H9 (cell line): ENCODE measurements at places on chromosomes 16 and 17. TPM values are rescaled to one million over a fixed set of nuclear protein-coding genes. Genes with fewer than 3 reads are reported as not detected.

DNA sequence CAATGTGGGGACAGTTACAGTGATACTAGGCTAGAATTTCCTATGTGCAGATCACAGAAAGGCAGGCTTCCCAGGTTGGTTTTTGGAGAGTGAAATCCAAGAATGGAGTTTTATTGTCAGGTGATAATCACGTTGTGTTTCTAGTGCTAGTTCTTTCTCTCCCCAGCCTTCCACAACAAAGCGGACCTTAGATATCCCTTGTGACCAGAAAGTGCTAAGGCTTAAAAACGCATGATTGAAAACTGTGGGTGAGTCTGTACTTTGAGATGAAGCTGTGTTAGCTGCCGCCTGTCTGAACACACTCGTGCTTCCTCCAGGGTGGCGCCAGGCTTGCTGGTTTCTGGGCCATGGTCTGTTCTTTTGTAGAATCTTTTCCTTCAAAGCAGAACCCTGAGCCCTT, 52.1 kb downstream of the BANP start:
- DNase-seq: no peak

DNA sequence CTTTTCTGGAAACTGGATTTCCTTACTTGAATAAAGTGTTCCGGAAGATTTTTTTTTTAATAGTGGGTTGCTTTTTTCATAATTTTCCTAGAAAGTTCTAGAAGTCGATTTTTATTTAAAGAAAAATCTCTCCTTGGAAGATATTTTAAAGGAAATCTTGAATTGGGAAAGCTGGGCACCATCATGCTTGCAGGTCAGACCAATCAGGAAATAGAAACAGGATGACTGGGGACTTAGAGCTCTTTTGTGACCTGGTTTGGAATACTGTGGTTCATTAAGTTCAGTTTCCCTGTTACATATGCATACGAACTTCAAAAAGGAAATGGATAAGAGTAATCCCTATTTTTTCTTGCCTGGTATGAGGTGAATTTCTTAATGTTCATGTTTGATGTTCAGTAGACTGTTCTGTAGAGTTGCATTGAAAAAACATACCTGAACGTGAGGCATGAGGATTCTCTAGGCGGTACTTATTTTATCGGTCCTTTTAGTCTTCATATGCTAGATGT, 1.2 kb downstream of the NFATC3 start:
- DNase-seq: no peak

DNA sequence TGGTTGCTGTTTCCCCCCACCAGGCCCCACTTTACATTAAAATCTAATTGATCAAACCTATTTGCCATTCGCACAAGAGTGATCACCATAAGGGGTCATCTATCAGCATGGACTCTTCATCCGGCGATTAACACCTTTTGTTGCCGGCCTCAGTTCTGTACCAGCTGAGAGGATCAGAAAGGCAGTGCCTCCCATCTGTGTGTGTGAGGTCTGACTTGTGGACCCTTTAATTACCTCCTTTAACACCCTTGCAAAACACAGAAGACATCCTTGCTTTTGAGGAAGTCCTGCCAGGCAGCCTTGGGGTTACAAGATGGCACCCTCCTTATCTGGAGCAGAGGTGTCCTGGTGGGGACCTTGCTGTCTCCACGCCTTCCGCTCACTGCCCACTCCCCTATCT, 77.2 kb upstream of the IRX3 start:
- DNase-seq: no peak

- no peak for DNase-seq
Measured at GRCh38 chr17:37689317-37689716, 46.1 kb upstream of the DDX52 start.

- no peak for DNase-seq
Measured at GRCh38 chr16:969508-970385, 1.0 kb downstream of the LMF1 start.

DNA sequence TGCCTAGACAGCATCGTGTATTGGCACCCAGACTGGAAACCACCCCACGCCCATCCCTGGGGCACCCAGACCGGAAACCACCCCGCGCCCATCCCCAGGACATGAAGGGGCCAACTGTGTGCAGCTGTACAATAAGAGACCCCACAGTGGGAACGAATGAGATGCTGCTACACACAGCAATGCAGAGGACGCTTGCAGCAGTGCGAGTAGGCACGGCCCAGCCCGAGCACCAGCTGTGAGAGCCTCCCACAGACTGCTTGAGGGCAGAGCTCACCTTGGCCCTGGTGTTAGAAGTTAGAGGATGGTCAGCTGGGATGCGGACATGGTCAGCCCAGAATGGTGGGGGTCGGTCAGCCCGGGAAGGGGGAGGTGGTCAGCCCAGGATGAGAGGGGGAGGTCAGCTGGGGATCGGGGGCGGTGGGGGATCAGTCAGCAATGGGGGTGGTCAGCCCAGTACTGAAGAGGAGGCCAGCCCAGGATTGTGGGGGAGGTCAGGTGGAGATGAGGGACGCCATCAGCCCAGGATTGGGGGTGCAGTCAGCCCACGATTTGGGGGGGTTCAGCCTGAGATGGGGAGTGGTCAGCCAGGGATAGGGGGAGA, 340.0 kb downstream of the C16orf95 start:
- no peak for DNase-seq

- DNase-seq: peak; percentile 93
Measured at GRCh38 chr16:88650749-88651275, at the start of gene CYBA. CYBA (minus strand) TSS chr16:88651053; CDS start chr16:88651013, 40 bp downstream.

DNA sequence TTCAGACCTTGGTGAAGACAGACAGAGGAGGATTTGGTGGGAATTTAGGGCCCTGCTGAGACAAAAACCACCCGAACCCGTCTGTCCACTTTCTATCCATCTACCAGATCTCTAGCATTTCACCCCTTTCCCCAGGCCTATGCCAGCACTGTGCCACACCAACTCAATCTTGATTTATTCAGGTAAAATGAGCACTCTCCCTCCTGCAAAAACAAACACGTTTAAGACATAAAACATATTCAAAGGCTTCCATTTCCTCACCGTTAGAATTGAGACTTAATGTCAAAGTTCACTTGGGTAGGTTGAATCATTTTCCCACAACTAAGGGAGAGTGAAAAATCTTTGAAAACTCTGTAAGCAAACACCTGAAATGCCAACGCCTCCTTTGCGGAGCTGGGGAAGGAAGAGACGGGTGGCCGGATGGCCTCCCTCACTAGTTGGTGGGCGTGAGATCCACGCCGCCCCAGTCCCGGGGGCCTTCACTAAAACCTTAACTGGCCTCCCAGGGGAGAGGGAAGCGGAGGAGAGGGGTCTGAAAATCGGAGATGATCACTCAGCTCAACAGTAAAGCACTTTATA, 862 bp downstream of the DCAKD start:
- DNase-seq: no peak

The SRCIN1 gene
- 6.7 and 6.9 TPM in 2 replicates for total RNA-seq

The LLGL2 gene
- 85.9 and 90.4 TPM in 2 replicates for total RNA-seq

The CCL17 gene
- total RNA-seq: not detected in 2 replicates

The AOC3 gene
- 2.6 and 2.8 TPM in 2 replicates for total RNA-seq
